ENCODE measurements at places on chromosomes 4 and X. TPM values are rescaled to one million over a fixed set of nuclear protein-coding genes. Genes with fewer than 3 reads are reported as not detected.

LRAT gene
- total RNA-seq: 0.36 TPM

JADE3 gene
- 1.5 TPM for total RNA-seq

RHOH gene
- not detected for total RNA-seq

GIMD1 gene
- total RNA-seq: not detected

UGT2B17 gene
- not detected for total RNA-seq

HSD17B13 gene
- total RNA-seq: not detected

BST1 gene
- 30.3 TPM for total RNA-seq

RTL3 gene
- not detected for total RNA-seq

CD38 gene
- total RNA-seq: not detected

ZXDB gene
- total RNA-seq: 9.9 TPM

RAB9B gene
- 2.4 TPM for total RNA-seq

ETDB gene
- not detected for total RNA-seq

RASGEF1B gene
- total RNA-seq: 1.1 TPM

CDK16 gene
- total RNA-seq: 112 TPM

NOX1 gene
- not detected for total RNA-seq

TIGD2 gene
- 5.2 TPM for total RNA-seq

SAGE1 gene
- not detected for total RNA-seq

TMPRSS11F gene
- not detected for total RNA-seq

FGB gene
- total RNA-seq: not detected

COL4A6 gene
- total RNA-seq: 0.18 TPM

THAP9 gene
- 1.9 TPM for total RNA-seq

LGI2 gene
- total RNA-seq: 0.81 TPM

PRR32 gene
- not detected for total RNA-seq

CFAP99 gene
- total RNA-seq: not detected

DGAT2L6 gene
- total RNA-seq: not detected

FGFR3 gene
- 1.8 TPM for total RNA-seq

UNC5C gene
- 4.3 TPM for total RNA-seq

C1QTNF7 gene
- 0.16 TPM for total RNA-seq

RS1 gene
- not detected for total RNA-seq

STK26 gene
- total RNA-seq: 3.6 TPM

TMEM154 gene
- 7.4 TPM for total RNA-seq

SSX4 gene
- total RNA-seq: not detected

GCNA gene
- 0.81 TPM for total RNA-seq

GPRIN3 gene
- 0.18 TPM for total RNA-seq

CENPC gene
- 6.5 TPM for total RNA-seq

IL2 gene
- not detected for total RNA-seq

CENPE gene
- 2.2 TPM for total RNA-seq

PGAM4 gene
- total RNA-seq: not detected

EGF gene
- not detected for total RNA-seq

GABRA4 gene
- total RNA-seq: not detected

Measured in cardiac atrium fibroblast (primary cell).